Activated naive CD8-positive, alpha-beta T cell treated with anti-CD3 and anti-CD28 coated beads for 36 hours (primary cell): ENCODE measurements at places on chromosomes 3 and 15. TPM values are rescaled to one million over a fixed set of nuclear protein-coding genes. Genes with fewer than 3 reads are reported as not detected.

The CD80 gene
- total RNA-seq = 4.2 TPM

GRCh38 chr3:146783446-146783845, 178.3 kb upstream of the PLSCR5 start:
- H3K4me3 ChIP-seq = no peak overlapping the region
- H3K36me3 ChIP-seq = no peaks in the 10 kb centered on the region
- no peaks in the 10 kb centered on the region for H3K27me3 ChIP-seq

- no peaks in the 10 kb centered on the region for H3K27me3 ChIP-seq
- H3K36me3 ChIP-seq = peaks cover 3% of the 10 kb centered on the region
- no peak overlapping the region for H3K4me3 ChIP-seq
- H3K27ac ChIP-seq = no peak overlapping the region
These were observed 268.8 kb downstream of the ZBTB20 start for GRCh38 chr3:114878114-114878839.

DNA sequence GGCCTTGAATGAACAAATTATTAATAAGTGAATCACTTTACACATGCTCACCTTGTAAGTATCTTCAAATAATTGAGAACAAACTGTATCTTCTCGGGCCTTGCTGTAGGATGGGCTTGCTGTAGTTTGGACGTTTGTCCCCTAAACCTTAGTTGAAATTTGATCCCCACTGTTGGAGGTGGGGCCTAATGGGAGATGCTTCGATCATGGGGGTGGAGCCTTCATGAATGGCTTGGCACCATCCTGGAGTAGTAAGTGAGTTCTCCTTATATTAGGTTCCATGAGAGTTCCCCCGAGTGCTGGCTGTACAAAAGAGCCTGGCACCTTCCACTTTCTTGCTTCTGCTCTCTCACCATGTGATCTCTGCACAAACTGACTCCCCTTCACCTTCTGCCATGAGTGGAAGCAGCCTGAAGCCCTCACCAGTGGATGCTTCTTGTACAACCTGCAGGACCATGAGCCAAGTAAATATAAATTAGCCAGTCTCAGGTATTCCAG, 29.3 kb downstream of the PIGB start:
- no peak overlapping the region for H3K27ac ChIP-seq
- peaks cover 20% of the 10 kb centered on the region for H3K36me3 ChIP-seq
- no peak overlapping the region for H3K4me3 ChIP-seq
- no peak for DNase-seq
- H3K27me3 ChIP-seq = no peaks in the 10 kb centered on the region
- no peaks in the 10 kb centered on the region for H3K4me1 ChIP-seq

- H3K27me3 ChIP-seq = no peaks in the 10 kb centered on the region
- H3K4me1 ChIP-seq = no peaks in the 10 kb centered on the region
- H3K27ac ChIP-seq = no peak overlapping the region
- H3K36me3 ChIP-seq = no peaks in the 10 kb centered on the region
- no peak overlapping the region for H3K4me3 ChIP-seq
These were observed 421.7 kb upstream of the GOLIM4 start for GRCh38 chr3:168517249-168518071.

DNA sequence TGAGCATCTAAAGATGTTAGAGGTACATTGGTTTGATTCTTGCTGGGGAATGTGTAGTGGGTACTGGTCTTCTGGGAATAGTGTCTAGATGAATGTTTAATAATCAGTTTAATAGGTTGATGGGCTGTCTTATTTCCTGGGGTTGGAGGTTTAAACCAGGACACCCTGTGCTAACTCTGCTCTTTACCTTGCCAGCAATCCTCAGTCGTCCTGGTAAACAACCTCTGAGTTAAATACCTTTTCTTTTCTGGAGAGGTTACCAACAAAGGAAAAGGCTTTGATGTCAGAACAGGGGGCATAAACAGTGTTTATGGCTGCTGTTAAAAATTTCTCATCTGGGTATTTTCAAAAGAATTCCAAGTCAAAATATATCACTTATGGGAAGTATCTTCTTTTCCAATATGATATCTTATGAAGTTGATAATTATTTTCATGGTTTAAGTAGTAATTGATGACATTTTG, 23.5 kb downstream of the MITF start:
- no peak overlapping the region for H3K27ac ChIP-seq
- peaks cover 3% of the 10 kb centered on the region for H3K27me3 ChIP-seq
- no peaks in the 10 kb centered on the region for H3K36me3 ChIP-seq
- no peak overlapping the region for H3K4me3 ChIP-seq
- H3K4me1 ChIP-seq = no peaks in the 10 kb centered on the region
- DNase-seq = no peak

DNA sequence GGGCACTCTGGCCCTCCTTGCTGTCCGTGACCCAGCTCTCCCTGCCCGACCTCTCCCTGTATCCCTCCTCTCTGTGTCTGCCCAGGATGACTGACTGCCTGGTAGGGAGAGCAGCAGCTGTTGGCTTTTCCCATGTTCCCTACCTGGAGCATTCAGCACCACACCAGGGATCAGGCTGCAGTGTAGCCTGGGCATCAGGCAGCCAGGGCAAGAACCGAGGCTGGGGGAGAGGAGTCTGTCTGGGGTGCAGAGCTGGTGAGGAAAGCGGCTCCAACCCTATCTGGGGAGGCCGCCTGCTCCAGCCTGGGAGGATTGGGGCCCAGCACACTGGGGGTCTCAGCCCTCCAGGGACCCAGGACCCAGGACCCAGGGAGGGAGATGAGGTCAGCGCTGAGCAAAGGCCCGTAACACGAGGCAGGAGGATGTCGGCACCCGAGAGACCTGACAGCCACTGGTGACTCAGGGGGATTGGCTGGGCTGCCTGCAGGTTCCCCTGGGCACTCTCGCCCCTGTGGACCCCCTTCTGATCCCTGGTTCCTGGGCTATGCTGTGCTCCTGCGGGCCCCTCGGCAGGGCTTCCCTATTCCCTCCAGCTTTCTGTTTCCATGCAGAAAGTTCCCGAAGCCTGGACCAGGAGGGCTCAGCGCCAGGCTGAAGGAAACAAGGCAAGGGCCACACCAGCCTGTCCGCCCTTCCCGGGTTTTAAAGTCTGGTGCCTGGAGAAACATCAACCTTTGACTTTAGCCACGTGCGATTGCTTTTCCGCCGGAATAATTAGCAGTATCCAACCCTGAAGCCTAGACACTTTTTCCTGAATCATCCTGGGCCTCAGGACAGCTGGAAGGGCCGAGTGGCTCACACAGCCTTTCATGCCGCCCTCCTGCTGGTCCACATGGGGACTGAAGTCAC, 128.2 kb upstream of the MEF2A start:
- no peak overlapping the region for H3K4me3 ChIP-seq
- H3K4me1 ChIP-seq = peaks cover 78% of the 10 kb centered on the region
- no peak for DNase-seq

The CMTM8 gene
- total RNA-seq = 5.4 TPM

The DCLK3 gene
- 0.72 TPM for total RNA-seq

DNA sequence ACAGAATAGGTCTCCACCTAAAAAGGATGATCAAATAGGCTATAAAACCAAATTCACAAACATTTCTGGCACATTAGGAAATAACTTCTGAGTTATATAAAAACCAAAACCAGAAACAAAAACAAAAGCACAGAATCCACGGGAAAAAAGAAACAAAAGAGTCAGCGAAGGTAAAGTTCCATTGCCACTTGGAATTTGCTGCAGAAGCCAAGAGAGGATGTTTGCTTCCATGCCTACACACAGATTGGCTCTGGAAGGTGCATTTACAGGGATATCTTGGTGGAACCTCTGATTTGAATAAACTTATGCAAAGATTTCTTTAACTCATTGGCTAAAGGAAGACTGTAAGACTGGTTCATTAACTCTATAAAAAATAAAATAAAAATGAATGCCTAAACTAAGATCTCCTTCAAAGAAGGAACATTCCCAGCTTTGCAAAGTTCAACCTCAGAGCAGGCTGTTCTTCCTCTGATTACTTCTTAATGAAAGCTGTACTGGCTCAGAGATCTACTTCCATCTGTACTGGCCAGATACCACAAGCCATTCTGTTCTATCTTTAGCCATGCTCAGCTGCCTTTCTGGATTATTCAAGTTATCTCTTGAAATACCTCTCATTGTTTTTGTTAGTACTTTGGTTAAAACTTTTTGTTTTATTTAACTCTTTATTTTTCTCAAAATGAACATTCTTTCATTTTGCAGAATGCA, 537.5 kb upstream of the CCDC54 start:
- peaks cover 3% of the 10 kb centered on the region for H3K27me3 ChIP-seq
- no peak overlapping the region for H3K27ac ChIP-seq
- DNase-seq = no peak
- H3K4me1 ChIP-seq = no peaks in the 10 kb centered on the region

DNA sequence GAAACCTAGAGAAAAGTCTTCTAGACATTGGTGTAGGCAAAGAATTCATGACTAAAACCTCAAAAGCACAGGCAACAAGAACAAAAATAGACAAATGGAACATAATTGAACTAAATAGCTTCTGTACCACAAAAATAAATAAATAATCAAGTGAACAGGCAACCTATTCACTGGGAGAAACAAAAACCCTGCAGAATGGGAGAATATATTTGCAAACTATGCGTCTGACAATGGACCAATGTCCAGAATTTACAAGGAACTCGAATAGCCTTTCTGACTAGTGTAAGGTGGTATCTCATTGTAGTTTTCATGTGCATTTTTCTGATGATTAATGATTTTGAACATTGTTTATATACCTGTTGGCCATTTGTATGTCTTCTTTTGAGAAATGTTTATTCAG, 37.0 kb upstream of the GCSAM start:
- DNase-seq = no peak
- H3K4me3 ChIP-seq = no peak overlapping the region
- H3K36me3 ChIP-seq = peaks cover under 1% of the 10 kb centered on the region
- H3K27ac ChIP-seq = no peak overlapping the region
- no peaks in the 10 kb centered on the region for H3K27me3 ChIP-seq

DNA sequence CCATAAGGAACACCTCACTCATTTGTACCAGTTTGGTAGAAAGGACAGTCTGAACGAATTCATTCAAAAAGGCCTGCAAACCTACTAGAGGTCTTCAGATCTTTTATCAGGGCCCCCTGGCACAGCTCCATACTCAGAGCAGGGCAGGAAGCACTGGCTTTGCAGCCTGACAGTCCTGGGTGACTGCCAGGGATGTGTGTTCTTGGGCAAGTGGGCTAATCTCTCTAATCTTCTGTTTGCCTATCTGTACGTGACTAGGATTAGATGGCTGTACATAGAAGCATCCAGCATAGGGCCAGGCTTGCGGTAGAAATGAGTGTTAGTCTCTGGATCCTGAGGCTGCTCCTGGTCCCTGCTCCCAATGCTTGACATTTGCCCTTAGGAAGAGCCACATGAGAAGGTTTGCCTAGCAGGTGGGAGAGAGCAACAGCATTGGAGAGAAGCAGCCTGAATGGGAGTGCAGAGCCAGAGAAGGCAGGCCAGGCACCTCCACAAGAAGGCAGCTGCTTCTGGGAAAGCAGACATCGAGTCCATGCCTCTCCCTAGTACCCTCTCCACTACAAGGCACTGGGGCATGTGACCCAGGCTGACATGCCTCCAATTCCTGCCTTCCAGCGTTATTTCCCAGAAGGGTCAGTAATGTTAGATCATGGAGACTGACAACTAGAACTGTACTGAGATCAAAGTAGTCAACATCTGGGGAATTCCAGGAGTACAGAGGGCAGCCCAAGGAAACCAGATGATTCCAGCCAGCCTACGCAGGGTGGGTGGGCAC, 1.0 kb upstream of the CXCR6 start:
- no peak overlapping the region for H3K27ac ChIP-seq
- no peaks in the 10 kb centered on the region for H3K27me3 ChIP-seq
- no peak overlapping the region for H3K4me3 ChIP-seq
- peaks cover 40% of the 10 kb centered on the region for H3K36me3 ChIP-seq
- H3K4me1 ChIP-seq = peaks cover 51% of the 10 kb centered on the region

DNA sequence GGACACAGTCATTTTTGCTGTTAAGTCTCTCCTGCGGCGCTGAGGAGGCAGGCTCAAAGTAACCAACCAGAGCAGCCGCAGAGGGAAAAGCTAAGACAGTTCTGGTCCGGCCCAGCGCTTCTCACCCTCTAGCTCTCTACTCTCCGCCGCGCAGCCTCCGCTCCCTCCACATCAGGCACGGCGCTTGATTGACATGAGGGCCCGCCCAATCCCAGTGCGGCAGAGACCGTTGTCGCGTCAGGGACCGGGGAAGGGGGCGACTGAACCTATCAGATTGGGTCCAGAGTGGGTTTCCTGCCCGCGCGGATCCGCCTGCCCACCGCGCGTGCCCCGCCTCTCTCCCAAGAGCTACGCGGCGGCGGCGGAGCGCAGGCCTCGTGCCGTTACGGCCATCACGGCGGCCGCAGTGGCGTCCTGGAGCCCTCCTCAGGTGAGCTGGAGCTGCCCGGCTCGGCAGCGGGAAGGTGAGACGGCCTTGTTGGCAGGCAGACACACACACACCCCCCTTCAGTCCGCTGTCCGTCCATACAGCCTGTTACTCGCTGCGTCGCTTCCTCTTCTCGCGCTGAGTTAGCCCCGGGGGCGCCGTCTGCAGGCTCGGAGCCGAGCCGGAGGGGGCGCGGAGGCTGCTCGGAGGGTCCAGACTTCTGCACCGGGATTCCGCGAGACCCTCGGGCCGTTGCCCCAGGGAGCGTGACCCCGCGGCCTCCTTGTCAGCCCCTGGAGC, at the start of gene NCK1:
Gene NCK1, plus strand, starts transcription at position 319 of the 727 bp plus-strand sequence. CDS start 65,794 bp downstream, outside the sequence.
- no peaks in the 10 kb centered on the region for H3K27me3 ChIP-seq
- peak; percentile 97 for DNase-seq
- peaks cover 35% of the 10 kb centered on the region for H3K36me3 ChIP-seq
- H3K4me3 ChIP-seq = peak within 1 kb of the TSS; percentile 94
- peaks cover 31% of the 10 kb centered on the region for H3K4me1 ChIP-seq
- H3K27ac ChIP-seq = peak within 1 kb of the TSS; percentile 96

The CRYBG3 gene
- 2.5 TPM for total RNA-seq

DNA sequence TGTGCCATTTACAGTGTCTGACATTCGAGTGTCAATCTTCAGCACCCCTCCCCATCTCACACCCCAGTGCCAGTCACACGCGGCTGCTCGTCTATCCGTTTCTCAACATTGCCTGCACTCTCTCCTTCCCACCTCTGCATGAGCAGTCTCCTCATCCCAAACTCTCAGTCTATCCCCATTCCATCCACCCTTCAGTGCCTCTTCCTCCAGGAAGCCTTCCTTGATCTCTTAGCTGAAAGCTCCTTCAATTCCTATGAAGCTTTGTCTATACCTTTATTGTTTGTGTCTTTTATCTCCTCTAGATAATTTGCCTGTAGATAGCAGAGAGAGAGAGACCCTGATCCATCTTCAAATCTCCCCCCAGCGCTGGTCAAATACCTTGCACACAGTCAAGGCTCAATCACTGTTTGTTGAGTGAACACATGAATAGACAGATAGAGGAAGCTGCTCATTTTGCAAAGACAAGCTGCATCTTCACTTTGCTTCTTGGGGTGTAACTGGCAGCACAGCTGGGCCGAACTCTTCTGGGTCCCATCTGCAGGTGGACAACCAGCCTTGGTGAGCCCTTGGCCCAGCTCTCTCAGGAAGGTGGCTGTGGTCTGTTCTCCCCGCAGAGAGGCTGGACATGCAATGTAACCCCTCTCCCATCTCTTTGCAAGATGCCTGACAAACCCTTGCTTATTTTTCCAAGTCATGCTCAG, 52.8 kb downstream of the ITGA11 start:
- no peak overlapping the region for H3K4me3 ChIP-seq
- no peak for DNase-seq
- H3K36me3 ChIP-seq = no peaks in the 10 kb centered on the region
- peaks cover 9% of the 10 kb centered on the region for H3K4me1 ChIP-seq
- H3K27ac ChIP-seq = no peak overlapping the region
